Lower lobe of right lung (tissue), 2 donors: ENCODE measurements at places on chromosomes 3 and 15. TPM values are rescaled to one million over a fixed set of nuclear protein-coding genes. Genes with fewer than 3 reads are reported as not detected.

The TEX55 gene
- not detected for total RNA-seq

The CDCP1 gene
- 28.7 TPM for total RNA-seq

The GOLGA8J gene
- total RNA-seq, result 0.59 TPM

The CCR9 gene
- total RNA-seq, result not detected

The NOX5 gene
- total RNA-seq, result not detected

The SLC6A11 gene
- not detected for total RNA-seq

The RHCG gene
- total RNA-seq, result not detected

The WDR76 gene
- total RNA-seq, result 5.7 TPM

The ZNF385D gene
- total RNA-seq, result 2.9 TPM

The RBMS3 gene
- 58.5 TPM for total RNA-seq

The EFL1 gene
- total RNA-seq, result 24.7 TPM

The GOLGA8G gene
- total RNA-seq, result not detected

The TIPIN gene
- total RNA-seq, result 6.9 TPM

The CHRNA5 gene
- 2.6 TPM for total RNA-seq

The SLC2A2 gene
- total RNA-seq, result not detected

The LARP6 gene
- 7.5 TPM for total RNA-seq

The ANKRD34C gene
- total RNA-seq, result not detected

The GOLGA8T gene
- not detected for total RNA-seq

The GOLGA8N gene
- 14.3 TPM for total RNA-seq

The LTK gene
- 25.9 TPM for total RNA-seq

The DNAH1 gene
- 16.4 TPM for total RNA-seq

The SCAPER gene
- 34.2 TPM for total RNA-seq

The TGM4 gene
- total RNA-seq, result not detected

The CCDC191 gene
- 6.4 TPM for total RNA-seq

The SMARCC1 gene
- 53.9 TPM for total RNA-seq

The DNAH12 gene
- 11.2 TPM for total RNA-seq

The CP gene
- total RNA-seq, result 48.9 TPM

The MYH15 gene
- 1.0 TPM for total RNA-seq

The AEN gene
- total RNA-seq, result 23.8 TPM

The LRRC34 gene
- 4.8 TPM for total RNA-seq

The XIRP1 gene
- not detected for total RNA-seq

The CIB2 gene
- 2.2 TPM for total RNA-seq

The CA12 gene
- 4.9 TPM for total RNA-seq

The ARF4 gene
- total RNA-seq, result 113 TPM
